ENCODE measurements at places on chromosomes 1 and 21. TPM values are rescaled to one million over a fixed set of nuclear protein-coding genes. Genes with fewer than 3 reads are reported as not detected.

DNA sequence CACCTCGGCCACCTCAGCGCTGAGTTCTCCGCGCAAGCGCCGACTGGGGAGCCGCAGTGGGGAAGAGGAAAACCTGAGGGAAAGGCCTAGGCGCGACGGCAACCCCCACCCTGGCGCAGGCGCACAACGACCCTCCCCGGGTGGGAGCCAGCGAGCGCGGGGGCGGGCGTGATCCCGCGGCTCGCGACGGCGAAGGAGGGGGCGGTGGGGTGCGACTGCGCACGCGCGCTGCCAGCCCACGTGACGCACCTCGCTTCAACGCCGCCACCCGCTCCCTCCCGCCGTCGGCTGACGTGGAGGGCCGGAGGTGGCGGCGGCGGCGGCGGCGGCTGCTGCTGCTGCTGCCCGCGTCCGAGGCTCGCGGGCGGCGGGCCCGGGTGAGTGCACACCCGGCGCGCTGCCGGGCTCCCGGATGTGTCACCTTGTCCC is at the start of the genes PIGP and TTC3:
Gene PIGP, minus strand, starts transcription at position 84 of the 429 bp plus-strand sequence. CDS start 556 bp downstream, outside the sequence.
Gene TTC3, plus strand, starts transcription at position 267 of the 429 bp plus-strand sequence. CDS start 14,004 bp downstream, outside the sequence.
- peak; percentile 77 for DNase-seq

GRCh38 chr1:213564215-213564659 is 423.5 kb upstream of the PROX1 start:
- no peak for DNase-seq

DNA sequence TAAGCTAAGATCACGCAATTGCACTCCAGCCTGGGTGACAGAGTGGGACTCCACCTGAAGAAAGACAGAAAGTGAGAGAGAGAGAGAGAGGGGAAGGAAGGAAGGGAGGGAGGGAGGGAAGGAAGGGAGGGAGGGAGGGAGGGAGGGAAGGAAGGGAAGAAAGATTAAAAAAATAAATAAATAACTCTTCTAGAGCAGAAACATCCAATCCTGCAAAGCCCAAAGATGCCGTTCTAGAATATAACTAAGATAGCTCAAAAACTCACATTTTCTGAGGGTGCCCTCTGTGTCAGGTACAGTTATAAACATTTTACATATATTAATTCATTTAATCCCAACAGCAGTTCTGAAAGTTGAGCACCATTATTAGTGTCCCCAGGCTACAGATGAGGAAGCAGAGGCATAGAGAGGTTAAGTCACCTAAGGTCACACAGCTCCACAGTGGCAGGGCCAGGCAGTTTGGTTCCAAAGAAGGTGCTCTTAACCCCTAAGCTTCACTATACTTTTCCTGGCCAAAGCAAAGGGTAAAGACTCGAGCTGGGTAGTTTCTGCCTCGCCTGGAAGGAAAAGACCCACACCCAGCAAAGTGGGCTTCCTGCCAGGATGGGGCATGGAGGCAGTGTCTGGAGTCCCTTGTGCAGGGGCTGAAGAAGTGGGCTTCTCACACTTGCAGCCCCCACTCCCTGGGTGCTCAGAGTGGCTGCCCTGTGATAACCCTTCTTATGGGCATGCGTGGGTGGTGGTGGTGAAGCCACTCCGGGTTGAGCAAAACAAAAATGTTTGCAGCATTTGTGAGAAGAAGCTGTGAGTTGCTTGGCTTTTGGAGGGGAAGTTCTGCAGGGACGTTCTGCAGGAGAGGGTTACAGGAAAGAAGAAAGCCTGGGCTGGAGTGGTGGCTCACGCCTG is 7.9 kb upstream of the PIK3CD start:
- DNase-seq: no peak

- DNase-seq: no peak
Observed at GRCh38 chr1:99579691-99580172, 66.2 kb upstream of the PALMD start.

DNA sequence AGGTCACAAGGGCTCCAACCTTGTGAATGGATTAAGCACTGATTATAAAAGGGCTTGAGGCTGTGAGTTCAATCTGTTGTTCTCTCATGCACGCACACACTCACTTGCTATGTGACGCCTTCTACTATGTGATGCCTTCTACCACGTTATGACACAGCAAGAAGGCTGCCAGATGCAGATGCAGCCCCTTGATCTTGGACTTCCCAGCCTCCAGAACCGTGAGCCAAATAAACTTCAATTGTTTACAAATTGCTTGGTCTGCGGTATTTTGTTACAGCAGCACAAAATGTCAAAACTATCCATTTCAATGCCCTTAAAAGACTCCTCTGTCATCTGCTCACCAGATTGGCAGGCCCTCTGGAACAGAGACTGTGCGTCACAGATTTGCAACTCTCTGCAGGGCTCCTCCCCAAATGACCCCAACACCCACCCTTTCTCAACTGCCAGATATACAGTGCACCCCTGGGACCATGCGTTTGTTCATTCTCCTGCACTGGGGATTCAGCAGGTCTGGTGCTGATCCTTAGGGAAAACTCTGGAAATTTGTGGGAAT is 47.8 kb upstream of the KANK4 start:
- DNase-seq: no peak

- DNase-seq: no peak
Observed at GRCh38 chr1:33167650-33168447, 14.0 kb downstream of the TRIM62 start.

DNA sequence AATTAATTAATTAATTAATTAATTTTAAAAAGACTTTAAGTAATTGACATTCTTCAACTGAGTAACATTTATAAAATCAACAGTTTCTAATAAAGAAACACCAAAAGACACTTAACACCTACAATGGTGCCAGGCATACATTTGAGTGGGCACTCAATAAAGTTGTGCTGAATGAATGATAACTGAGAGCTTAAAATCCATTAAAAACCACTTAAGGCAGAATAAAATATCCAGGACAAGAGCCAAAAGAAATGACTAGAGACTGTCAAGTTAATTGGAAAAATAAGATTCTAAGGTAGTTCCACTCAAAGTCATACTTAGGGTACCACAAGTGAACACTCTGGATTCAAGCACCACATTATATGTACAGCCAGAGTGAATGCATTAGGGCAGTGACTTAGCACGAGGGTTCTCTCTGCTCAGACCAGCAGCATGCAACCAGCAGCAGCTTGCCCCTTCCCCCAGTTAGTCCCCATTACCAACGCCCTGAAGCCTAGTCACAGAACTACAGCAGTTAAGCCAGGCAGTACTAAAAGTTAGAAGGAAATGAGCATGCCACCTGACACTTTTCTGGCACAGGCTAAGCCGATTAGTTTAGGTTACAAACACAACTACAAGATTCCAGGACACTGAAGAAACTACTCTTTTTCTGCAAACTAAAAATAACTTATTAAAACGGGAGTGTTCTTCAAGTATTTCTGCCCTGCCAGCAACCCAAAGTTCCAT is 46.5 kb downstream of the LUZP1 start:
- no peak for DNase-seq

- DNase-seq: no peak
Observed at GRCh38 chr1:3889936-3890335, 10.1 kb downstream of the C1orf174 start.

- DNase-seq: no peak
Observed at GRCh38 chr21:35611708-35612132, 448.6 kb downstream of the SETD4 start.

DNA sequence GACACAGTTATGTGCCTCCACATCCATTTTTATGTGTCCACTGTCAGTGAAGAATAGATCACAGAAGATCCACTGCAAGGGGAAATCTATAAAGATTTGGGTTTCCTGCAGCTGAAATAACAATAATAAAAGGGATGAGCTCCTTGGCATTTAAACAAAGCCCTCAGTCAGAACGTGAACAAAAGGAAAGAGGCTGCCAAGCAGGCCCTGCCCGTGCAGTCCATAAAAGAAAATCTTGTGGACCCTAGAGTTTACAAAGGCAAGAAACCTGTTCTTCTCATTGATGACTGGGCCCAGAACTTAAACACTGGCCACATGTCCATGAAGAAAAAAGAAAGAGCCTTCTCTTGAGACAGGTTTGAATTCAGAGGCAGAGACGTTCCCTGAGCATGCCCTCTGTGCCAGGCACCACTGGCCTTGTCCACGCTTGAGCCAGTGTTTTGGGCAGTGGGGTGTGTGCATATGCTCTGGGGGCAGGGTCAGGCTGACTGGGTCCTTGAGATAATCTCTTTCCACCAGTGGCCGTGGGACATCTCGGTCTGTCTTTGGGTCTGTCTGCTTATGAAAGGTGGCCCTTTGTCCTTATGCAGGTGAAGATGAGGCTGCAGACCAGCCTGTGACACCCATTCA is 142.7 kb downstream of the HIVEP3 start:
- DNase-seq: no peak

- DNase-seq: no peak
Observed at GRCh38 chr1:15341634-15342407, 67.9 kb upstream of the EFHD2 start.

DNA sequence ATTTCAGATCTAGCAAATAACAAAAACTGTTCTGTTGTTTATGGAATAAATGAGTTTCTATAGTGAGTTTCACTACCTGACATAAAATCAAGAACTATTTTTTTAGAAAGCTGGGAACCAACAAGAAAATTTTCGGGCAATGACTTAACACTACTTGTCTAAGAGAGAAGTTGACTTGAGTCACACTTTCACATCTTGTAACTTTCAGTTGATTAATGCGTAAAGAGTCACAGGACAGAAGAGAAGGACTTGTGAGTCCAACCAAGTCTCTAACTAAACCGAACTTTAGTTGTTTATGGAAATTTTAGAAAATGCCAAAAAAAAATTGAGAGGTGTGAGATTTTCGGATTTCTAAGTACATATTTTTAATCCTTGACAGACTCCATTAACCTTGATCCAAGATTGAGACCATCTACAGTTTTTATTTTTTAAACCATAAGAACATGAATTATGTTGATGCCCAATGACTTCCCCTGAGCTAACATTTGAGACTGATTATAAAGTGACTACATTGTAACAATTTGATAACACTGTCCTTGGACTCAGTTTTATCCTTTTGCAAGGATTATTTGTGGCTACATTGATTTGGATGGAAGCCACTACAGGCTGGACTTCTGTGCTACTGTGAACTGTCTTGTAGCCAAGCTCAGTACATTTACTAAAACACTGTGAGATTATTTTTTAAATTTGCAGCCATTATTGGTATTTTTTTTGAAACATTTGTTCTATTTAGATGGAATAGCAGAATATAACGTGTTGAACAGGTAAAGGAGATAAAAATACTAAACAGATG is 284.0 kb downstream of the PTPRC start:
- no peak for DNase-seq

- DNase-seq: no peak
Observed at GRCh38 chr1:200022239-200022804, 5.2 kb upstream of the NR5A2 start.

GRCh38 chr1:202807451-202807925 is 733 bp downstream of the KDM5B start:
- no peak for DNase-seq

DNA sequence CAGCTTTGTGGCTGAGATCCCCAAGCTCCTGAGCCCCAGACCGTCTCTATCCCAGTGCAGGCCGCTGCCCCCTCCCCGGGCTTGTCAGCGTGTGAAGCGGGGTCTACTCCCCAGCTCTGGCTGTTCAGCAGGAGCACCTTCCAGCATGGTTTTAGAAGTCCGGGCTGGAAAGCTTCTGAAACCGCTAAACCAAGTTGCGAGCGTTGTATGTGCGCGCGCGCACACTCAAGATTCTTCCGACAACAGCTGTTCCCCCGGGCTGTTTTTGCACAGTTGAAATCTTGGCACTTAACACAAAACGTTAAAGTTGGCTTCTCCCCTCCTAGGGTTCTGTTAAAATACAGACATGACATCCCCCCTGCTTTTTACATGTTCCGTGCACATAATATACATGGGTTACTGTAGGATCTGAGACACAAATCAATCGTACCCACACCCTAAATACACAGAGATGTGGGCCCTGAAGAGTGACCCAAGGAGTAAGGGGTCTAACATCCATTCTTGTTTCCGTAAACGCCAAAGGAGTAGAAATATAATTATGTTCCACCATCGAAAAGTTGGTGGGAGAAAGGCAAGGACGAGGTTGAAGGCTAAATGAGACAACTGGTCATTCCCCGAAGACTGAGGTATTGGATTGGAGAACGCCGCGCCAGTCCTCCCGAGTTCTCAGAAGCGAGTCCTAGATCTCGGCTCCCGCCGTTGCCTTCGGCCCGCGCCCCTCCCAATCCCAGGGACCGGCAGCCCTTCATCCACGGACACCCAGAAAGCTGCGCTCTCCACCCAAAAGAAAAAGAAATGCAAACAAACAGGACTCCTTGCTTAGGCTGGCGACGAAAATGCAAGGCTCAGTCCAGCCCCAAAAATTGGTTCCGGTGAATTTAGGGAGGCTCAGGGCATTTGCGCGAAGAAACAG is 1.3 kb downstream of the TBX15 start:
- DNase-seq: no peak

GRCh38 chr1:93976291-93976690 is 67.1 kb upstream of the GCLM start:
- DNase-seq: no peak

DNA sequence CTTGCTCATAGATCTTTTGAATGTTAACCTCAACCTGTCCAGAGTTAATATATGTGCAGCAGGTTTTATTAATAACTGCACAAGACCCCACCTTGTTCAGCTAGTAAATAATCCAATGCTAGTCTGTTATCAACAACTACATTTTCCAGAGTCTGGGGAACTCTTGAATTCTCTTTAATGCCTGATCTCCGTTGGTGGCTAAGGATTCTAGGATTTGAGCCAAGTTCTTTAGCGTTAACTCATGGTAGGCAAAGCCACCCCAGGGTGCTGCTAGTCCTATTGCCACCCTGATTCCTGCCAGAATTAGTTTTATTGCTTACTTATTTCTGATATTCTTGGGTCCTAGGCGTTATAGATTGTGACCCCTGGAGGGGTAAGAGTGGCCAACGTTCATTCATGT is 12.8 kb downstream of the BACE2 start:
- DNase-seq: no peak

DNA sequence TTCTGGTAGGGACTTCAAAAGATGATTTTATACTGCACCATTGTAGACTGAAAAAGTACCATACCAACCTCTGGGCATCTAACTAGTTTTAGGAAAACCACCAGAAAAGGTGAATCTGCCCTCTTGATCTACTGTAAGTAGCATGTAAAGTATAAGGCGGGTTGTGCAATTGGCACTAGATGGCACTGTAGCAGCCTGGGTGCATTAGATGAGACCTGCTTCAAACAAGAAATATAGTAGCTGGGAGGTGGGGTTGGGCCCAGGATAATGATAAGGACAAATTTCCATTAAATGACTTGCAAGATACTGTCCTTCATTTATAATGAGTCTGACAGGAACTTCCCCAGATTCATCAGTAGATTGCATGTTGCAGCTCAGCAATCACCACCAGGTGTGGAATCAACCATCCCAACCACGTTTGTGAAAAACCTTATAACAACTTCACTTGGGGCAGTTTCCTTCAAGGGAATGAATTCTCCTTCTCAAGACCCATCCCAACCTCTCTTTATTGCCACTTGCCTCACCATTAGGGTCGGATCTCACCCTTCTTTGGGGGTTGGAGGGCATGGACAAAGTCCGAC is 37.3 kb upstream of the IL10 start:
- no peak for DNase-seq

Gene LCE2D
- polyA plus RNA-seq: not detected

Gene SPATA6
- 2.4 TPM for polyA plus RNA-seq

Gene USP25
- 11.2 TPM for polyA plus RNA-seq

Gene ARHGAP29
- polyA plus RNA-seq: 0.57 TPM

Gene ERI3
- 221 TPM for polyA plus RNA-seq

Gene RAB7B
- polyA plus RNA-seq: 0.06 TPM

Gene SPRR2F
- 0.50 TPM for polyA plus RNA-seq
